T-helper 17 cell (primary cell): ENCODE measurements at places on chromosomes 5 and 9. TPM values are rescaled to one million over a fixed set of nuclear protein-coding genes. Genes with fewer than 3 reads are reported as not detected.

Gene ENG
- total RNA-seq, result 6.4 TPM

Gene TNFSF15
- 0.05 TPM for total RNA-seq

Gene MORN5
- total RNA-seq, result not detected

Gene SH3RF2
- total RNA-seq, result not detected

Gene CNOT8
- 109 TPM for total RNA-seq

Gene RFK
- 9.8 TPM for total RNA-seq

Gene SNAPC4
- 11.0 TPM for total RNA-seq

Gene CREB3
- total RNA-seq, result 16.5 TPM

Gene NMUR2
- not detected for total RNA-seq

Gene SOX30
- 0.44 TPM for total RNA-seq

Gene SVEP1
- total RNA-seq, result 0.17 TPM

Gene NPR3
- 0.05 TPM for total RNA-seq

Gene OTULINL
- total RNA-seq, result 31.4 TPM

Gene P4HA2
- not detected for total RNA-seq

GRCh38 chr5:147981074-147981473 lies 74.7 kb upstream of the C5orf46 start:
- no peak overlapping the region for H3K27ac ChIP-seq
- H3K27me3 ChIP-seq, result no peaks in the 10 kb centered on the region
- H3K4me3 ChIP-seq, result no peak overlapping the region

DNA sequence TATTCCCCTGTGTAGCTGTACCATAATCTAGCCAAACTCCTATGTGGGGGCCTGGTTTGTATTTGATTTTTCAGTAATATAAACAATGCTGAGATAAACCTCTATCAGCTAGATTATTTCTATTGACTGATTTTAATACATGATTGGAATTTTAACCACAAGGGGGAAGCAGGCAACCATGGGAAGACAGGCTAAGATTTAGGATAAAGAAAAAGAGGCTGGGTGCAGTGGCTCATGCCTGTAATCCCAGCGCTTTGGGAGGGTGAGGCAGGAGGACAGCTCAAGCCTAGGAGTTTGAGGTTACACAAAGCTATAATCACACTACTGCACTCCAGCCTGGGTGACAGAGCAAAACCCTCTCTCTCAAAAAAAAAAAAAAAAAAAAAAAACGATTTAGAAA lies 18.1 kb upstream of the GPX3 start:
- no peak for DNase-seq
- no peak overlapping the region for H3K4me3 ChIP-seq
- H3K36me3 ChIP-seq, result peaks cover 6% of the 10 kb centered on the region
- H3K27me3 ChIP-seq, result peaks cover 35% of the 10 kb centered on the region

- no peak overlapping the region for H3K27ac ChIP-seq
- H3K36me3 ChIP-seq, result no peaks in the 10 kb centered on the region
- DNase-seq, result no peak
- H3K27me3 ChIP-seq, result peaks cover 48% of the 10 kb centered on the region
- H3K4me1 ChIP-seq, result no peaks in the 10 kb centered on the region
Measured at GRCh38 chr5:156379206-156379605, 52.2 kb downstream of the SGCD start.

DNA sequence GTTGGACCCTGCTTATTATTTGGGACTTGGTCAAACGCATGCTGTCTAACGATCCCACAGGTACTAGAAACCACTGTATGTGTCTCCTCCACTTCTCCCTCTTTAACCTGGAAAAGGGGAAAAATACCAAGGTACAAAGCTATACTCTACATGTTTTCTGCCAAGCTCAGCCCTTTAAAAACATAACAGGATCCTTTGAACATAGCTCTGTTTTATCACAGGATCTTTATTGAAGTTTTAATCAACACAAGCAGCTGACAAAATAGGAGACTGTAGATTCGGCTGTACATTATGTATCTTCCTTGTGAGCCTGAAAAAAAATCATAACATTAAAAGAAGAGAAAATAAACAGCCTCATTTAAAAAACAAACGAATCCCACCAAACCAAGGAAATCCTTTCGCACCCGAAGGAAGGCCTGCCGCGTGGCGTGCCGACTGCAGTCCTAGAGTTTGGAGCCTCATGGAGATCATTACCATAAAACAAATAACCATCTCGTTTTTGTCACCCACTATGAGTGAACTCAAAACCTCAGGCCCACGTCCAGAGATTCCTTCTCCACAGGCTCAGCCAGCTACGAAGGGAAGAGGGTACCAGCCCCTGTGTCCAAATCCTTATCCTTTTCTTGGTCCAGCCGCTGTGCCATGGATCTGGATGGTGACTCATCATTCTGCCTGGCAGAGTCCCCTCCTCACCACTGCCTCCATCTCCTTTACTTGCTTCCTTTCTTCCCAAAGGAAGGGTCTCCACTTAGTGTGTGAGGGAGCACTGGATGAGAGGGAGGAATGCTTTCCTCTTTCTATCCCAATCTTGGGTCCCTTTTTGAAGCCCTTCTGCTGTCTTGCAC lies 651.1 kb downstream of the CCDC171 start:
- no peak overlapping the region for H3K4me3 ChIP-seq
- H3K27ac ChIP-seq, result no peak overlapping the region
- H3K36me3 ChIP-seq, result no peaks in the 10 kb centered on the region
- no peak for DNase-seq

GRCh38 chr9:33017283-33018041 lies 7.6 kb upstream of the DNAJA1 start:
- no peak overlapping the region for H3K27ac ChIP-seq
- H3K36me3 ChIP-seq, result peaks cover 6% of the 10 kb centered on the region
- H3K4me3 ChIP-seq, result no peak overlapping the region

DNA sequence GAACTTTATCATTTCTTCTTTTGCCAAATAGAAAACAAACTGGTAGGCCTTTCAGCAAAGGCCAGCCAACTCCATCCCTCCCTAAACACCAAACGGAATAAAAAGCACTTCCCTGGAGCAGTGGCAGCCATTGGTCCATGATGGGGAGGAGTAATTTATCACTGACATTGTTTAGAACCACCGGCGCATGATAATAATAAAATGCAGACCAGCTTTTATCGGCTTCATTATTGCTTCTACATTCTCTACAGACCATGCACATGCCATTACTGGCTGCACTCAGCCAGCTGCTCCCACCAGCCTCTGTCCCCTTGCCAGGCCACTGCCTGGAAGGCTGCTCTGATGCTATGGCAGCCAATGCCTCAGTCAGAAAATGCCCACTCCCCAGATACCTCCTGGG lies 45.9 kb downstream of the ABCA1 start:
- H3K4me3 ChIP-seq, result no peak overlapping the region
- H3K27ac ChIP-seq, result no peak overlapping the region
- H3K36me3 ChIP-seq, result peaks cover 5% of the 10 kb centered on the region

DNA sequence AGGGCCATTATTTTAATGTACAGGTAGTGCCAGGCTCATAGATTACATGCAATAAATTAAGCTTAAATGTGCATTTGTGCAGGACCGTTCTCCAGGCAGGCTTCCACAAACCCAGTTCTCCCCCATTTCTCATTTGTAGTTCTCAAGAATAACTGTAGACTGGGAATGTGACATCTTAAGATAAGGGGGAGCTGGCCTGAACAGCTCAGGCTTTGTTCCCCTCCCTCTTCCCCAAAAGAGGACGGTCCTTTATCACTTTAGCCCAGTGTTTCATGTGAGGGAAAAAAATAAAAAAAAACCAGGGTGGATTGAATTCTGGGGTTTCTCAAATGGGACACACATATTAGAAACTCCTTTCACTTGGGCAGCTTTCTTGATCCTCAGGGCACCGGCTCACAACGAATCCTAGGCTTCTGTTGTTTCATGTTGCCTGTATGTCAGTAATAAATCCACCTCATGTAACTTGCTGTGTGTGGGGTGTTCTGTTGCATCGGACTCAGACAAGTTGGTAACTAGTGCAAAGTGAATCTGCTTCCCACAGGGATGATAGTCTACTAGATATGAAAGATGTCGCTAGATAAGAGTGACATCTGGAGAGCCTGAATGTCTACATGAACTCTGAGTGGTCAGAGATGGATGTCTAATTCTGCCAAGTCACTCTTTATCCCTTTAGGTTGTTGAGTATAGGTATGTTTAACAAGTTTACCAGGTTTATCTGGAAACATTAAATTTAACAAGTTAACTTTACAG lies 2030.6 kb upstream of the NUDT12 start:
- no peak overlapping the region for H3K4me3 ChIP-seq
- H3K27ac ChIP-seq, result no peak overlapping the region
- H3K4me1 ChIP-seq, result no peaks in the 10 kb centered on the region
- no peaks in the 10 kb centered on the region for H3K36me3 ChIP-seq
- no peak for DNase-seq

DNA sequence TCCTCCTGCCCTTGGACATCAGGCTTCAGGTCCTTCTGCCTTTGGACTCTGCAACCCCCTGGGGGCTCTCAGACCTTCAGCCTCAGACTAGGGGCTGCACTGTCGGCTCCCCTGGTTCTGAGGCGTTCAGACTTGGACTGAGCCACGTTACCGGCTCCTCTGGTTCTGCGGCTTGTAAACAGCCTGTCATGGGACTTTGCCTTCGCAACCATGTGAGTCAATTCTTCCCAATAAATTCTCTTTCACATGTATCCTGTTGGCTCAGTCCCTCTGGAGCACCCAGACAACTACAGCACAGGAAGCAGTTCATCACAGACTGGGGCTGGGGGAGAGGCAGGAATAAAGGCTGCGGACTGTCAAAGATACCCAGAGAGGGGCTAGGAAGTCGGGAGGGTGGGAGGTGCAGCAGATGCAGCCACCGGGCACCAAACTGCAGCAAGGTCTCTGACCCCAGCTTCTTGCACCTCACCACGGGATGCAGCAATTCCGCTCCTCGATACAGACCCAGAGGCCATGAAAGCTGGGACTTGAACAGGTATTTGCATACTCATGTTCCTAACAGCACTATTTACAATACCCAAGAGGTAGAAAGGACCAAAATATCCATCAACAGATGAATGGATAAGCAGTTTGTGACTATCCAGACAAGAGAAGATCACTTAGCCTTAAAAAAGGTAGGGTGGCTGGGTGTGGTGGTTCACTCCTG lies 100.8 kb downstream of the COL23A1 start:
- no peak overlapping the region for H3K4me3 ChIP-seq
- no peak overlapping the region for H3K27ac ChIP-seq
- H3K27me3 ChIP-seq, result peaks cover 41% of the 10 kb centered on the region
- H3K36me3 ChIP-seq, result no peaks in the 10 kb centered on the region

GRCh38 chr9:113219969-113220368 lies 1.1 kb downstream of the FKBP15 start:
- no peaks in the 10 kb centered on the region for H3K36me3 ChIP-seq
- H3K4me3 ChIP-seq, result peak overlapping the region; percentile 96
- DNase-seq, result no peak
- H3K27ac ChIP-seq, result peak overlapping the region; percentile 90
- H3K4me1 ChIP-seq, result peaks cover 30% of the 10 kb centered on the region

- H3K27me3 ChIP-seq, result peaks cover 65% of the 10 kb centered on the region
- no peak for DNase-seq
- H3K4me1 ChIP-seq, result no peaks in the 10 kb centered on the region
Measured at GRCh38 chr5:68821056-68821455, 272.8 kb upstream of the SLC30A5 start.

GRCh38 chr9:132166599-132166998 lies 4.7 kb downstream of the NTNG2 start:
- peaks cover 2% of the 10 kb centered on the region for H3K36me3 ChIP-seq
- H3K27ac ChIP-seq, result no peak overlapping the region
- H3K4me1 ChIP-seq, result peaks cover 5% of the 10 kb centered on the region

DNA sequence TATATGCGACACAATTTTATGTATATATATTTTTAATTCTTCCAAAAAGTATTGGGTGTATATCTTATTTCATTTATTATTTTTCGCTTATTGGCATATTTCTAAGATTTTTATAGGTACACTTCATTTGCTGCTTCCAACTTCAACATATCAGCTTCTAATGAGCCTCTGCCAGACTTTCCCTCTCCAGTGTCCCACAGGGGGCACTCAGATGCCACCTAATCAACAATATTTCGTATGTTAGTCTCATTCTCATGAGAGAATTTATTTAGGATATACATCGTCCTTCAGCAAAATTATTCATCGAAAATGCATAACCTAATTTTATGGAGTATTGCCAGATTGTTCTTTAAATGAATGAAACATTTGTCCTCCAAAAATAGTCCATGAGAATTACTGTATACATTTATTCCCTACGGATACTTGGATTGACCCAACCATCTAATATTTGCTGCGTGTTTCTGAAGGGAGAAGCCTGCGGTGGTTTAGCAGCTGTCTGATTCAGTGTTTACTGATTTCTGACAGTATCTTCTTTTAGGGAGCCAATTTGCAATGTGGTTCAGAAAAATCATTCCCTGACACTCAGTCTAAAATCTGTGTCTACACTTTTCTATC lies 100.6 kb upstream of the SELENOP start:
- no peaks in the 10 kb centered on the region for H3K27me3 ChIP-seq
- no peak overlapping the region for H3K27ac ChIP-seq
- DNase-seq, result peak; percentile 32
- no peak overlapping the region for H3K4me3 ChIP-seq
- H3K4me1 ChIP-seq, result peaks cover 16% of the 10 kb centered on the region

DNA sequence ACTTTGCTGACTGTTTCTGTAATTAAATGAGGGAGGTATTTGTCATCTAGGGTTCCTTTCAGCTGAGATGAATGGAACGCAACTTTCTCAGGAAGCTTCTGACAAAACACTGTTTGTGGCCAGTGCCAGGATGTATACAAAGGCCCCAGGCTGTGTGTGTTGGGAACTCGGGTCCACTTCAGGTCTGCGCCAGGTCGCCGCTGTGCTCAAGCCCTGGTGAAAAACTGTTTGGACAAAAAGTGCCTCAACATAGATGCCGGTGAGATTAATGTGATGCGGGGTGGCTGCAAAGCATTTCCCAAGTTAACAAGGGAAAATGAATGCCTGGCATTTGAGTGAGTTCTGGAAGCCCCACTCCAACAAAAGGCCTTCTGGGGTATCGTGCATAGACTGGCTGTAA lies 156.4 kb downstream of the GABBR2 start:
- no peaks in the 10 kb centered on the region for H3K36me3 ChIP-seq
- no peak overlapping the region for H3K27ac ChIP-seq
- H3K4me1 ChIP-seq, result peaks cover 4% of the 10 kb centered on the region
- H3K4me3 ChIP-seq, result no peak overlapping the region
- H3K27me3 ChIP-seq, result peaks cover 55% of the 10 kb centered on the region

GRCh38 chr9:129863059-129863690 lies 27.9 kb downstream of the USP20 start:
- peak overlapping the region; percentile 96 for H3K27ac ChIP-seq
- peak overlapping the region; percentile 68 for H3K4me3 ChIP-seq
- H3K27me3 ChIP-seq, result no peaks in the 10 kb centered on the region
- DNase-seq, result peak; percentile 37
